ENCODE measurements at places on chromosomes 13 and 19.
A peak's percentile ranks its signal among the peaks of the same experiment; 100 is the strongest.

GRCh38 chr13:96273196-96273595 lies 183.3 kb downstream of the HS6ST3 start:
- peak; percentile 22 for DNase-seq

DNA sequence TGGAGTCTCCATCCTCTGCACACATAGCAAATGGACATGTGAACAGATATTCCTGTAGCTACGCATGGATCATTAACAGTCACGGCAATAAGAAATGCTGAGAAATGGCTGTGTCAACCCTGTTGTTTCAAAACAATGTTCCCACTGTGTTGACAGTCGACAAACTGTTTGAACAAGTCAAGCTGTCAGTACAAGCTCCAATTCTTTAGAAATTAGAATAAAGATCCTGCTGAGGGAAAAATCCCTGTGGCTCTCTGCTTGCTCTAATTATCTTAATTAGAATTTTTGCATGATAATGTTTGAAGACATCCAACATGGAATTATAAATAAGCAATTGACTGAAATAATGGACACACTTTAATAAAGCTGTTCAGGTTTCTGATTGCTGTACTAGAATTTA lies 37.9 kb upstream of the CPB2 start:
- DNase-seq, result peak; percentile 23

DNA sequence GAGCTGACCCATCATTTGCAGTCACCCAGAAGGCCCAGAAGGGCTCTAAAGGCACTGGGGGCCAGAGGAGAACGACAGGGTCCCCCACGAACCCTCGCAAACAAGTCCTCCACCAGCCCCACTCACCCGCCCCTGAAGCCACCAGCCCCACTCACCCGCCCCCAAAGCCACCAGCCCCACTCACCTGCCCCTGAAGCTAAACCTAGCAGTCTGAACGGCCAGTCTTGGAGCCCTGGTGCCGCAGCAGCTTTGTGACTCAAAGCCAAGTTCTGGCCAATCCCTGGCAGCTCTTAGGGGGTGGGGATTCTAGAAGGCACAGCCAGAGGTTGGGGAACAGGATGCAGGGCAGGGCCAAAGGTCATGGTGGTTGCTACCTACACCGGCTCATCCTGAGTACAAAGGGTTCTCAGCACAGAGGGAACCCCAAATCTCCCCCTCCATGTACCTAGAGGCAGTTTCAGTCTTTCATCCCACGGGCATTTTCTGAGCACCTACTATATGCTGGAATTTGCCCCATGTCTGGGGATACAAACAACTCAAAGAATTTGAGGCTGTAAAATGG lies at the start of gene IQCN:
TSS of gene IQCN (minus strand) at position 234 of the 562 bp plus-strand sequence. CDS start 4,974 bp downstream, outside the sequence.
- no peak for DNase-seq

DNA sequence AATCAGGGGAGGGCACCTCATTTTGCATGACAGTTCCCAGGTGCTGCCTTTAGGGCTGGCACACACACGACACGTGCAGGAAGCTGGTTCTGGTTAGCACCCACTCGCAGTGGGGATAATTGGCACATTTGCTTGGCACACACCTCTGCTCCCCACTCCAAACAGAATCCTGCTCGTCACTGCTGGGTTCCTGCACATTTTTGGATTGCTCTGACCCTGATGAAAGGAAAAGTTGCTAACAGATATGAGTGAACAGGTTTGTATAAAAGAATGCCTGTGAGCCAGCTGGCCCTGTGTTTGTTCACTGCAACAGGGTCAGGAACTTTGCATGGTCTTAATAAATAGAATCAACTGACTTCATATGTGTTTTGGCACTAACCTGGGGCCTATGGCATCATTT lies 1500.4 kb downstream of the EFNB2 start:
- DNase-seq, result peak; percentile 11

DNA sequence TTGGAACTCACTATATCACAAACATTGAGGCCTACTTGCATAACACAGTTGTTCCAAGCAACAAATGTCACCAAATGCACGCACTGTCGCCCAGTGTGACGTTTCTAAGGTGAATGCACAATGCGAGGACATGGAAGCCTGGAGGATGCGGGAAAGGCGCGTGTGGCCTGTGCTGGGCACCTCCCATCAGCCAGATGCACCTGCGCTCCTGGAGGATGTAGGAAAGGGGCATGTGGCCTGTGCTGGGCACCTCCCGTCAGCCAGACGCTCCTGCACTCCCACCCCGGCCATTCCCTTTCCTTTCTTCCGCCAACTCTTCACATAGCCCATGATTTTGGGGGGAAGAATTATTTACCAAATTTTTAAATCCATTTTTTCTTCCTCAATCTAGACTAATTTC lies 202.4 kb upstream of the SOX1 start:
- DNase-seq, result no peak

DNA sequence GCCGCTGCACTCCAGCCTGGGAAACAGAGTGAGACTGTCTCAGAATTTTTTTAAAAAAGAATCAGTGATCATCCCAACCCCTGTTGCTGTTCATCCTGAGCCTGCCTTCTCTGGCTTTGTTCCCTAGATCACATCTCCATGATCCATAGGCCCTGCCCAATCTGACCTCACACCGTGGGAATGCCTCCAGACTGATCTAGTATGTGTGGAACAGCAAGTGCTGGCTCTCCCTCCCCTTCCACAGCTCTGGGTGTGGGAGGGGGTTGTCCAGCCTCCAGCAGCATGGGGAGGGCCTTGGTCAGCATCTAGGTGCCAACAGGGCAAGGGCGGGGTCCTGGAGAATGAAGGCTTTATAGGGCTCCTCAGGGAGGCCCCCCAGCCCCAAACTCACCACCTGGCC lies at the start of gene KLK2:
TSS of gene KLK2 (plus strand) at position 384 of the 400 bp plus-strand sequence. CDS start 35 bp downstream, outside the sequence.
- no peak for DNase-seq

DNA sequence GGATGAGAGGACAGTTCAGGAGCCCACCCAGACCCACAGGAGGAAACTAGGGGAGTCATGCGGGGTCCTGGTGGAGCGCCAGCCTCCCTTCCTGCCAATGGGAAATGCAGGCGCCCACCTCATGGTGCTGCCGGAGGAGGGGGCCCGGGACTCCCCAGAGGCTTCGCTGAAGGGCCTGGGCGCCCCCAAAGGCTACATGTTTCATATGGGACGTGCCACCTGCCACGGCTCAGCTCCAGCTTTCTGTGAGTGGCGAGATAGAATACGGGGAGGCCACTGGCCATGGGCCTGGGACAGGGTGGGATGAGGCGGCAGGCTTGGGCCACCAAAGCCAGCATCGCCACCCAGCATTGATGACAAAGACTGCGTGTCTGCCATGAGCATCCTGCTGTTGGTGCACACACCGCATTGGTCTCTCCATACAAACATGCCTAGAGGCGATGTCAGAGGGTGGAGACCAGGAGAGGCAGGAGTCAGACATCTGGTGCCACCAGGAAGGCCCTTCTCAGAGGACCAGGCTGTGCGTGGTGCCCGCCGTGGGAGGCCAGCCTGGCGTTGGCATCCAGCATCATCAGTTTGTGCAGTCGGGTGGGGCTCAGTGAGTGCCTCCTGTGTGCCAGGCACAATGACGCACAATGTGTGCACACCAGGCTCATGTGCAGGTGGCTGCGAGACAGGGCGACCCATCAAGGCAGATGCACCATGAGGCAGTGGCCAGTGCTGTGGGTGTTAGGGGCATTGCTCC lies 1.2 kb upstream of the F10 start:
- DNase-seq, result no peak

GRCh38 chr13:102035969-102036368 lies 365.9 kb downstream of the FGF14 start:
- peak; percentile 86 for DNase-seq

GRCh38 chr19:4409123-4409933 lies 6.9 kb downstream of the CHAF1A start:
- DNase-seq, result no peak

DNA sequence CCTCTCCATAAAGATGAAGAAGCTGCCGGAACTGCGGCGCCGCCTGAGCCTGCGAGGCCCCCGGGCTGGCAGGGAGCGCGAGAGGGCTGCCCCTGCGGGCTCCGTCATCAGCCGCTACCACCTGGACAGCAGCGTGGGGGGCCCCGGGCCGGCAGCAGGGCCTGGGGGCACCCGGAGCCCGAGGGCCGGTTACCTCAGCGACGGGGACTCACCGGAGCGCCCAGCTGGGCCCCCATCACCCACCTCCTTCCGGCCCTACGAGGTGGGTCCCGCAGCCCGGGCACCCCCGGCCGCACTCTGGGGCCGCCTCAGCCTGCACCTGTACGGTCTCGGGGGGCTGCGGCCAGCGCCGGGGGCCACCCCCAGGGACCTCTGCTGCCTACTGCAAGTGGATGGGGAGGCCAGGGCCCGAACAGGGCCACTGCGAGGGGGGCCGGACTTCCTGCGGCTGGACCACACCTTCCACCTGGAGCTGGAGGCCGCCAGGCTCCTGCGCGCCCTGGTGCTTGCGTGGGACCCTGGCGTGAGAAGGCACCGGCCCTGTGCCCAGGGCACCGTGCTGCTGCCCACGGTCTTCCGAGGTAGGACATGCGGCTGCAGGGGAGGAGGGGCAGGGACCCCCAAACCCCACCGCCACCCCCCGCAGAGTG lies 2.7 kb downstream of the SYDE1 start:
- DNase-seq, result no peak

DNA sequence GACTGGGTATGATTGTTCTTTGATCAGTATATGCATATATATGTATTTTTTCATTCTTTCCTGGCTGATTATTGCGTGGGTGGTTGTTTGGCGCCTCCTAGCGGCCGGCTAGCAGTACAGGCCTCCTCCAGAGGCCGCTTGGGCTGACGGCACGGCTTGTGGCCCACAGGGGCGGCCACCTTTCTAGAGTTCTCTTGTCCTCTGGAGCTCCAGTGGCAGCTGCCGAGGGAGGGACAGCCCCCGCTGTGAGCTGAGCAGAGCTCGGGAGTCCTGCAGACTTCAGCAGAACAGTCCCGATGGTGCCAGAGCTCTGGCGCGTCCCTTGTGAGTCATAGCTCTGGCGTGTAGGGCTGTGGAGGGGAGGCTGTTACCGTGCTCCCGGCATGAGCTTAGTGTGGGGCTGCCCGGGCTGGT lies 22.5 kb upstream of the ZNF429 start:
- no peak for DNase-seq

DNA sequence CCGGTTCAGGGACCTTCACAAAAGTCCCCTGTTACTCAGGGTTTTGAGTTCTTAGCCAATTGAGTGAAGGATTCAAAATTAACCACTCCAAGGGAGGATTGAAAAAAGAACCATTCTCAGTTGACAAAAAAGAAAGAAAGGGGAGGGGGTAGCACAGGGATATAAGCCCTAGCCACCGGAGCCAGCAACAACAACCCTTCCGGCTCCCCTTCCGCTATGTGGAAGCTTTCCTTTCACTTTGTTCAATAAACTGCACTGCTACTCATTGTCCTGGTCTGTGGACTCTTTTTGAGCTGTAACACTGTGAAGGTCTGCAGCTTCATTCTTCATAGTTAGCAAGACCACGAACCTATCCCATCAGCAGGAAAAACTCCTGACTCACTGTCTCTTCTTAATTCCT lies 1488.1 kb upstream of the PRR20A start:
- DNase-seq, result no peak

- DNase-seq, result peak; percentile 2
Observed at GRCh38 chr13:23656637-23657371, 86.6 kb downstream of the TNFRSF19 start.

GRCh38 chr19:28420811-28421550 lies 792.0 kb downstream of the UQCRFS1 start:
- no peak for DNase-seq

DNA sequence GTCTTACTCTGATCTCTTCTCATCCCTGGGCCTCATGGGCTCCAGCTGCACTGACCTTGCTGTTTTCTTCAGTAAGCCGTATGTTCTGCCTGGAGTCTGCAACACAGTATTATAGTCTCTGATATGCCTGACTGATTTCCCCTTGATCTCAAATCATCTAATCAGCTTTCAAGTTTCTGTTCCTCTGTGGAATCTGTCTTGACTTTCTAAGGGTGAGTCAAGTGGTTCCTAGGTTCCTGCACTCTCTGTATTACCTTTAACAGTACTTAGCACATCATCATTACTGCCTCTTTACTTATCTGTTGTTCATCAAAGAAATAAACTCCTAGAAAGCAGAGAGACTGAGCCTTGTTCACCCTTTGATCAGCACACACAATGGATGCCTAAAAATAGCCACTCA lies 350.7 kb downstream of the LMO7 start:
- no peak for DNase-seq

- DNase-seq, result no peak
Observed at GRCh38 chr19:18611327-18612050, 1.2 kb upstream of the TMEM59L start.

- no peak for DNase-seq
Observed at GRCh38 chr19:12034198-12034597, 1.3 kb downstream of the ZNF433 start.

GRCh38 chr13:113369881-113370280 lies 6.0 kb upstream of the GRTP1 start:
- DNase-seq, result no peak

GRCh38 chr13:25764378-25764777 lies 287.4 kb downstream of the SHISA2 start:
- no peak for DNase-seq

DNA sequence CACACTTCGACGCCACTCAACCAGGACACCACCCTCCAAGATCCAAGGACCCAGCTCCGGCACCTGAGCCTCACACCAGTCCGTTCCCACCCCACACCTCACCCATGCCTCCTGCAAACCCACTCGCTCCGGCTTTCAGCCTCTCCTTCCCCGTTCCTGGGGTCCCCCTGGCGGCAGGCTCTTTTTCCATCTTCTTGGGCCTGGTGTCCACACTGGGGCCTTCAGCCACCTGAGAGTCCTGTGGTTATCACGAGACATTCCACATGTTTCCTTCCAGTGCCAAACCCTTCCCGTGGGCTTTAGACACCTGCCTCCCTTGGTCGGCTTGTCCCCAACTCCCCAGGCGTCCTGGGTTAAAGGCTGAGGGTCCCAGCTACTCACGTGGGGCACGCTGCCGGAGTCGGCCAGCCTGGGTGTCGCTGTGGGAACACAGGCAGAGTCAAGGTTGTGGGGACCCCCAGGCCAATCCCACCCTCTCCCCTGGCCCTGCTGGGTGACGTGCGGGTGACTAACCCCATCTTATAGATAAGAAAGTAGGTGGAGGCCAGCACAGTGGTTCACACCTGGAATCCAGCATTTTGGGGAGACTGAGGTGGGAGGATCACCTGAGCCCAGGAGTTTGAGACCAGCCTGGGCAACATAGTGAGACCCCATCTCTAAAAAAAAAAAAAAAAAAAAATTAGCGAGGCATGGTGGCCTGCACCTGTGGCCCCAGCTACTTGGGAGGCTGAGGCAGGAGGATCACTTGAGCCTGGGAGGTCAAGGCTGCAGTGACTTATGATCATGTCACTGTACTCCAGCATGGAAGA lies 1.9 kb downstream of the JSRP1 start:
- no peak for DNase-seq

- DNase-seq, result no peak
Observed at GRCh38 chr13:98310485-98311199, 133.6 kb upstream of the RNF113B start.

- no peak for DNase-seq
Observed at GRCh38 chr13:86922936-86923335, 748.2 kb upstream of the SLITRK5 start.

GRCh38 chr19:2358548-2359173 lies 1.4 kb upstream of the TMPRSS9 start:
- no peak for DNase-seq

Data from NCI-H345 (cell line).